ENCODE measurements at places on chromosomes 1 and 21. TPM values are rescaled to one million over a fixed set of nuclear protein-coding genes. Genes with fewer than 3 reads are reported as not detected.

- no peak for DNase-seq
Measured at GRCh38 chr1:44505210-44505993, 100.3 kb downstream of the RNF220 start.

- no peak for DNase-seq
Measured at GRCh38 chr1:197393105-197393504, 125.1 kb downstream of the CRB1 start.

DNA sequence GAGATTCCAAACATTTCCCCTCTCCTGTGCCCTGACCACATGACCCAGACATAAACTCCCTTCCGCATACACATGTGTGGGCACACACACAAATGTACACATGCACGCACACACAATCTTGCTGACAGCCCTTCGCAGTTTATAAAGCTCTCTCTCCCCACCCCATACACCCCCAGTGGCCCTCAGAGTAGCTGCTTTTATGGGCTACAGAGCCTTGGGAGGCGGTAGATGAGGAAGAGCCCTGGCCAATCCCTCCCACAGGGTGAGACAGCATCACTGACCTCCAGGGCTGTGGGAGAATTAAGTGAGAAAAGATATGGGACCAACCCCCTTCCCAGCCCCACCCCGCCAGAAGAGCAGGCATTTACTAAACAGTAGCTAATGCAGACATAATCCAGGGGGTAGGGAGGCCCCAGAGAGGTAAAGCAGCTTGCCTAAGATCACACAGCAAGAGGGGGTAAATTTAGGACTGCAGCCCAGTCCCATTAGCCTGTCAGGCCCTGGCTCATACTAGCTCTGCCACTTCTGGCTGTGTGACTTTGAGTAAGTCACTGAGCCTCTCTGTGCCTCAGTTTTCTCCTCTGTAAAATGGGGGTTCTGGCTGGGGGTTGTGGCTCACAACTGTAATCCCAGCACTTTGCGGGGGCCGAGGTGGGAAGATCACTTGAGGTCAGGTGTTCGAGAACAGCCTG, 5.1 kb downstream of the SDC3 start:
- no peak for DNase-seq

DNA sequence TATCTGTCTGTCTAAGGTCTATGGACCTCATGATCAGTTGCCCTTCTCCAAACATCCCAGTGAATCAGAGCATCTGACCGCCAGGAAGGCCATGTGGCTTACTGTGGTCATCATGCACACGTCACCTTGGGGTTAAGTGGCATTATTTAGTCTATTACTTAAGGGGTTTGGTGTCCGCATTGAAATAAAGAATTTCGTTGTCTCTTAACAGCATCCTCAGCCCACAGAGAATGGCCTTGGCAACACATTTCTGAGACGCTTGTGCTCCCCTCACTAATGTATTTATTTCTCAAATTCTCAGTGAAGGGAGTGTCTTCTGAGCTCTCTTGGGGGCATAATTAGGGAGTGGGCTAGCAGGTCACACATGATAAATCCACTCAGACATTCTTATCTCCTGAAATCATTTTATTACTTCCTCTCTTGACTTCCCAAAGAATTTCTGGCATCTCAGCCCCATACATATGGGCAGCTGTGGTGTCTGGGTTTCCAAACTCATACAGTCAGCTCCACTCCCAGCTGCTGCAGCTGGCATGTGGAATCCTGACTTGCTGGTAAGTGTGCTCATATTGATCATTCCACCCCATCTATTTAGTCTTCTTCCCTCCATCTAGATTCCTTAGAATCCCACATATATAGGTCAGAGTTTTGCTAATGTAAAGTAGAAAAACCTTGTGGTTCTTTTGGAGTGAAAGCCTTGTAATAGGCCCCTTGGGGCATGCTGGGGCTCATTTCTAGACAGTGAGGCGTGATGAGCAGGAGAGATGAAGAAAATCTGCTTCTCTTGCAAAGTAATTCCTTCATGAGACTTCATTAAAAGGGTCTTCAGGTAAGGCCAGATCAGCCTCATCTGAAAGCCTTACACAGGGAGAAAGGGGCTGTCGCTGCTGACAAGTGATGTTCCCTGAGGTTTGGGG, 110.5 kb downstream of the HHAT start:
- no peak for DNase-seq

- DNase-seq: no peak
Measured at GRCh38 chr21:28442624-28443023, 550.1 kb downstream of the LTN1 start.

DNA sequence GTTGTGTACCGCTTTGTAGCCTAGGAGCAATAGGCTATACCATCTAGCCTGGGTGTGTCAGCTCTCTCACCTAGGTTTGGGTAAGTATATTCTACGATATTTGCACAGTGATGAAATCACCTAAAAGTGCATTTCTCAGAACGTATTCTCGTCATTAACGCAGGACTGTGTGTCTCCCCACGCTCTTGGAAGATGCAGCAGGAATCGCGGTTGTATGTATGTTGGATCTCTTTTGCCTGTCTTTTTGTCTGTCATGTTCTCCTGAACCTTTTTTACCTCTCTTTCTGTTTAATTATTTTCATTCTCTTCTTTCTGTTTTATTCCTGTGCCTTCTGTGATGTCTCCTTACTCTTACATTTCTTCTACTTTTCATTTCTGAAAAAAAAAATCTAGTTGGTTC, 140.5 kb upstream of the COL6A1 start:
- no peak for DNase-seq

GRCh38 chr1:77631751-77632150, 50.7 kb downstream of the ZZZ3 start:
- no peak for DNase-seq

GRCh38 chr1:14611792-14612191, 13.3 kb downstream of the KAZN start:
- no peak for DNase-seq

GRCh38 chr21:27397578-27397977, 430.7 kb upstream of the ADAMTS5 start:
- DNase-seq: no peak

- DNase-seq: no peak
Measured at GRCh38 chr1:52365071-52365745, 797 bp downstream of the CC2D1B start.

DNA sequence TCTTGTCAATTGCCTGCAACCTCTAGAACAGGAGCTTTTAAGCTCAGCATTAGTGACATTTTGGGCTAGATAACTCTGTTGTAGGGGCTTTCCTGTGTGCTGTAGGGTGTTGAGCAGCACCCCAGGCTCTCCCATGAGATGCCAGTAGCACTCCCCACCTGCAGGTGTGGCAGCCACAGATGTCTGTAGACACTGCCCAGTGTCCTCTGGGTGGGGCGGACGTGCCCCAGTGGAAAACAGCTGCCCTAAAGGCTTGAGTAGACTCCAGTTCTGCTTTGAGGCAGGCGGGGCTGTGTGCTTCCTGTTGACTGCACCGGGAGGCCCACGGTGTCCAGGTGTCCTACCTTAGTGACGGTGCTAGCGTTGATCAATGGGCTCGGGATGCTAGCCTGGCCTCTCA, 16.9 kb upstream of the PWP2 start:
- no peak for DNase-seq

GRCh38 chr1:47779613-47780012, 217.6 kb downstream of the TRABD2B start:
- no peak for DNase-seq

DNA sequence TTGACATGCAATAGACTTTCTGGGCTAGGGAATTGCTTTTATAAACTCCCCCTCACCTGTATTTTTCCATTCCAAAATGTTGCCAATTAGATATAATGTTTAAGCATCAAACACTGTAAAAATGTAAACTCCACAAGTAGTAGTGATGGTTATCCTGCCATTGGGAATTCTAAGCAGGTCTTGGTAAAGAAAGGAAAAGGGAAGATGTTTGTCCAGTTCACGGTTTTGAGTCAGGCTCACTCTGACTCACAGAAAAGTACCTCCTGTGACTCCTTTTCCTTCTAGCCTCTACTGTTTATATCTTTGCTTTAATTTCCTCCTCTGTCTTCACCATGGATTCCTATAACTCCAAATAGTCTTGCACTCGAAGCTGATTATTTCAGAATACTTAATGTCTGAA, 19.0 kb upstream of the PTPN14 start:
- no peak for DNase-seq

Gene MRAP
- not detected for polyA plus RNA-seq

Gene TXNIP
- polyA plus RNA-seq: 5,430 TPM
